ENCODE measurements at places on chromosomes 6 and 20. TPM values are rescaled to one million over a fixed set of nuclear protein-coding genes. Genes with fewer than 3 reads are reported as not detected.

DNA sequence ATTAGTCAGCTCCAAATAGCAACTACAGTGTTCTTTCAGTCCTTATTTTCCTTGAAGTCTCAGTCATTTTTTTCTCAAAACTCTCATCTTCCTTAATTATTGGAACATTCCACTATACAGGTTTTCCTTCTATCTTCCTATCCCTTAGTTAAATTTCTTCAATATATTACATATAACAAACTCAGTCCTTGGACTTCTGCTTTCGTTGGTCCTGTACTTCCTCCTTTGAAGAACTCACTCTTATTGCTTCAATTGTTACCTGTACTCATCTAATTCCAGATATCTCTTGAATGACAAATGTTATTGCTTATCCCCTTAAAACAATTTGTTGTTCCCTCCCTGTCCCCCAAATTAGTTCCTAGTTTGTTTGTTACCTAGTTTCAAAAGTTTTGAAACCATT is 67.7 kb upstream of the NOTCH4 start:
- DNase-seq: no peak

TPBG gene
- total RNA-seq: 29.5 TPM

- DNase-seq: no peak
Measured at GRCh38 chr6:129704708-129705107, 5.3 kb downstream of the ARHGAP18 start.

GRCh38 chr6:33313709-33314514 is at the start of gene TAPBP:
Gene TAPBP, minus strand, starts transcription at chr6:33314078. Its CDS starts 37 bp downstream, at chr6:33314041.
- no peak for DNase-seq

- DNase-seq: no peak
Measured at GRCh38 chr6:51398793-51399192, 580.1 kb downstream of the TFAP2B start.

FAM83B gene
- 6.4 TPM for total RNA-seq

PRR18 gene
- 0.23 TPM for total RNA-seq

- no peak for DNase-seq
Measured at GRCh38 chr6:95553880-95554279, 23.5 kb upstream of the MANEA start.

DNA sequence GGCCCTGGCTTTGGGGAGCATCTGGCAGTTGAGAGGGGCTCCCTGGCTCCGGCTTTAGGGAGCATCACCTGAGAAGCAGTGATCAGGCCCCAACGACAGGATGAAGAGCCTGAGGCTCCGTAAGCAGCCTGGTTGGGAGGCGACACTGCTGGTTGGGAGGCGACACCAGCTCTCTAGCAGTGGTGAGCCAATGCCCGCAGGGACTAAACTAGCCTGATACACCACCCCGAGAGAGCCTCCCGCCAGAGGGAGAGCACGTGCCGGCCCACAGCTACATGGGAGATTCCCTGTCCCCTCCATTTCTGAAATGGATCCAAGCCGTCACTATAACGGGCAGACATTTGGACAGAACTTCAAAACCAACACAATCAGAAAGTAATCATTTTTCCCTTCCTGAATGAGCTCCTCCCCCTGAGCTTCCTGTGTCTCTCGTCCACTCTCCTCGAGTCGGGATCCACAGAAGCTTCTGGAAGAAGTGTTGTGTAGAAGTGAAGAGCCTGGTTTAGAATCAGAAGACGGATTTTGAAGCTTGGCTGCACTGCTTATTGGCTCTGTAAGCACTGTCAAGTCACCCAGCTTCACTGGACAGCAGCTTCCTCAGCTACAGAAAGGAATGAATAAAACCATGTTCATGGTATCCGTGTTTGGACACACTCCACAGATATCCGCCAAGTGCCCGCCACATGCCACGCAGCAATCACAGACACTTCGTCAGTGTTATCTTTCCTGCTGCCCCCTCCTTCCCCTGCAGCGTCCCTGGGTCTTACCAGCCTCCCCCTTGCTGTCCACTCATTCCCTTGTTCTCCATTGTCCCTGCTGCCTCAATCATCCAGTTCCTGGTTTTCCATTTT is 199.6 kb downstream of the TTLL2 start:
- DNase-seq: no peak

GRCh38 chr20:57122536-57123489 is 143.6 kb downstream of the BMP7 start:
- no peak for DNase-seq

FAM83D gene
- total RNA-seq: 62.6 TPM

DNA sequence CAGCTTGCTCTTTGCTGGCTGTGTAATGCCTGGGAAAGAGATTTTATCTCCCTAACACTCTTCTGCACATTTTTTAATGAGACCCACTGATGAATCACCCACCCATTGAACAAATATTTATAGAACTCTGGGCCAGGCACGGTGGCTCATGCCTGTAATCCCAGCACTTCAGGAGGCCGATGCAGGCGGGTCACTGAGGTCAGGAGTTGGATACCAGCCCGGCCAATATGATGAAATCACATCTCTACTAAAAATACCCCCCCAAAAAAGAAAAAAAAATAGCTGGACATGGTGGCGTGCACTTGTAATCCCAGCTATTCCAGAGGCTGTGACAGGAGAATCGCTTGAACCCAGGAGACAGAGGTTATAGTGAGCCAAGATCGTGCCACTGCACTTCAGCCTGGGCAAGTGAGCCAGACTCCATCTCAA is 82.1 kb upstream of the SIRPA start:
- DNase-seq: no peak

DNA sequence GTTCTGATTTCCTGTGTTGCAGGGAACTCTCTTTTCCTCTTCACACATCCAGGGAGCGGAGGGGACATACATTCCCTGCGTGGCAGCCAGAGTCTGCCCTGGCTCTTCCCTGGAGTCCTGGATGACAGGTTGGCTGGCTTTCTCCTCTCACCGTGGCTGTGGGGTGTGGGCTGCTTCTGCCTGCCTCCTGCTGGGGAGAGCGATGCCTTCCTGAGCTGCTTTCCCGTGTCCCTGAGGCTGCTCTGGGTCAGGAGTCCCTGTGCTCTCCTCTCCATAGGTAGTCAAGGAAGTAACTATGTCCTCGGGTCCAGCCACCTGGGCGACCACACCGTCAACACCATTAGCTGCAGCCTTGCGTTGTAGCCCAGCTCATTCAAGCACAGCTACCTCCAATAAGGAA is 451.7 kb downstream of the QKI start:
- no peak for DNase-seq

GRCh38 chr6:113403966-113404595 is 453.1 kb upstream of the MARCKS start:
- DNase-seq: no peak

- no peak for DNase-seq
Measured at GRCh38 chr6:2476376-2476775, 231.0 kb upstream of the GMDS start.

TLDC2 gene
- 0.34 TPM for total RNA-seq

DNA sequence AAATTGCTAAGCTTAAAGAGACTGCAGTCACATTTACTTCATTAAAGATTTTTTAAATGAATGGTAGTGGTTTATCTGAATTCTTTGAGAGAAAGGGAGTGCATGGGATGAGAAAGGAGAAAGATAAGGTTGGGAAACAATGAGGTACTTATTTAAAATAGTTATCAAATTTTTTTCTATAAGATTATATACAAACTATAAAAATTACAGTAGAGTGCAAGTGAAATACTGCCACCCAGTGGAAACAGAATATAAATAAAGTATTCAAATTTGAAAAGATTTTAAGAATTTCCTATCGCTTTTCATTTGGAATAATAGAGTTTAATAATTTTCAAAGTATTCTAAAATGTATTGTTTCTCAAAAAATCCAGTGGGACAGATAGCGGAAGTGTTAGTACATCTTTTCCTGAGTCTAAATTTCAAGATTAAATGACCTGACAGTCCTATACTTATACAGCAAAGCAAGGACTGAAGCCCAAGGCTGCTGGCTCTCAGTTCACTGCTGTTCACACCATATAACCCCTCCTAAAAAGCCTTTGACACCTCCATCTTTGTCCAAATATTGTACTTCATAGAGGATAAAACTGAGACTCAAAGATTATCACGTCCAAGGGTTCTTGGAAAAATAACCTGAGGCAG is 31.1 kb downstream of the EPM2A start:
- DNase-seq: no peak

ATG5 gene
- 39.8 TPM for total RNA-seq

- no peak for DNase-seq
Measured at GRCh38 chr20:33310327-33310899, 27.4 kb downstream of the BPIFB1 start.

HLA-G gene
- total RNA-seq: 4.4 TPM

- DNase-seq: peak; percentile 59
Measured at GRCh38 chr20:25148181-25148981, 47.1 kb upstream of the ENTPD6 start.

DNA sequence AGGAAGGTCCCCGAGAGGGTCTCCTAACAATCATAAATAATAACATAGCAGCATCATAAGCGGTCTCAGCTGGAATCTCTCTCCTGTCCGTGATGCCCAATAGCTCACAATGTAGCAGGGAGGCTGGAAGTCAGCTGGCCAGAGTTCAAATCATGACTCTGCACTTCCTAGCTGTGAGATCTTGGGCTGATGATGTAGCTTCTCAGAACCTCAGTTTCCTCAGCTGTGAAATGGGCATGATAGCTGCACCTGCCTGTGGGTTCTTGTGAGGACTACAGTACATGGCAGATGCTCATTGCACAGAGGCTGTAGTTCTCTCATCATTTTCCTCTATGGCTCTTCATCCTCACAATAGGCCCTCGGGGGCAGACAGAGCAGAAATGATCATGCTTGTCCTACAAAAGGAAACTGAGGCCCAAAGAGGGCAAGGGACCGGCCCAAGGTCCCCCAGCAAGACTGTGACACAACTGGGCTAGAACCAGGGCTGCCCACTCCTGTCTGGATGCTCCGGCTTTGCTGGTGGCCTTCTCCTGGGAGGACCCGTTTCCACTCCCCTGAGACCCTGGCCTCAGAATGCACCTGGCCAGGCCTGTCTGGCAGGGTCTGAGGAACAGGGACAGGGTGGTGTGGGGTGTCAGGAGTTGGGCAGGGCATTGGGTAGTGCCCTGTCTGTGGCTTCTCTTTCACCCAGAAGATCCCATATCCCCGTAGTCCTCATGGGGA is 17.7 kb downstream of the SLC12A5 start:
- DNase-seq: no peak

DNA sequence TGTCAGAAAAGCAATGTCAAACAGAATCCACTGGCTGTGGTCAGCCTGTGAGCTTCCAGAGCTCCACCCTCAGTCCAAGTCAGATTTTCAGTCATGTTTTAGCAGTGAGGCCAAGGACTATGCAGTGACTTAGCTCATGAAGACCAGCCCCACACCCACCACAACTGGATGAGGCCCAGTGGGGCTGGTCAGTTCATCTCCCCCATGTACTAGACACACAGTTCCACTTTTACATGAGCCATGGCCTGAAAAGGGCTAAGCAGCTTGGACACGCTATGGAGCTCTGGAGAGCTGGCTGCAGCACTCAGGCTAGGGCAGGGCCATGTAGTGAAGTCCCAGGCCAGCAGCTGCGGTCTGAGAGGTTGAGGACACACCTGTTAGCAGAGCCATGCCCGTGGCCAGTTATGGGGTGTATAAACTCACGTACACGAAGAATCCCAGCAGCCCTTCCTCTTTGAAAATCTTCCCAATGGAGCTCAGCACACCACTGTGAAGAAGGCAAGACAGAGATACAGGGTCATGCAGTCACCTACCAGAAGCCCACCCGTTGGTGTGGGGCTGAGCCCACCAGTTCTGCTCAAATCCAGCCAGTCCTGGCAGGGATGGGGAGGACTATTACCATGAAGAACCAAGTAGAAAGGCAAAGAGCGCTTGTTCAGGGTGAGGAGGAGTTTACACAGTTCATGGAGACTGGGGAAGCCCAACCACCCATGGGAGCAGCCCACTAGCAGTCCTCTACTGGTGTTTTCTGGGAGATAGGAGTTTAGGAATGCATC is 10.6 kb downstream of the MTCH1 start:
- DNase-seq: no peak

DNA sequence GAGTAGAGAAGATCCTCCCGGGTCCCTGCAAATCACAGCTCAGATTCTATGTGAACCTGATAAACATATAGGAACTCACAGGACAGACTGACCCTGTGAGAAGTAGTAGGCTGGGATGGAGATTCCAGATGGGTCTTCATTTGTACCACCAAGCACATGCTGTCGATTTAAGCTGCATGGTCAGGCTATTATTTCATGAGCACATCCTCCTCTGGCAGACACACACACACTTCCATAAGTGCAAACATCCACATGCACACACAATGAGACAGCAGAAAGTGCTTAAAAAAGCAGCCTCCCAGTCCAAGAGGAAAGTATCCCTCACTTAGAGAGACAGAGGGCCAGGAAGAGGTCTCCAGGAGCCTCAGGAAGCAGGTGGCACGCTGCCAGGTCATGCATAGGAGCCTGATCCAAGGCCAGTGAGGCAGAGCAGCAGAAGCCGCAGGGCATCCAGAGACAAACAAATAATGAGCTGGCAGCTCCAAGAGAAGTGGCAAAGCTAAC is 131.8 kb downstream of the UNC5CL start:
- no peak for DNase-seq

- DNase-seq: no peak
Measured at GRCh38 chr6:21039926-21040325, 505.7 kb downstream of the CDKAL1 start.

GRCh38 chr20:17395729-17396128 is 135.4 kb downstream of the BFSP1 start:
- DNase-seq: no peak

NRSN1 gene
- total RNA-seq: 0.78 TPM

LBP gene
- 0.48 TPM for total RNA-seq

- peak; percentile 67 for DNase-seq
Measured at GRCh38 chr20:35768731-35769664, 2.8 kb upstream of the PHF20 start.

GSTA1 gene
- not detected for total RNA-seq

DNA sequence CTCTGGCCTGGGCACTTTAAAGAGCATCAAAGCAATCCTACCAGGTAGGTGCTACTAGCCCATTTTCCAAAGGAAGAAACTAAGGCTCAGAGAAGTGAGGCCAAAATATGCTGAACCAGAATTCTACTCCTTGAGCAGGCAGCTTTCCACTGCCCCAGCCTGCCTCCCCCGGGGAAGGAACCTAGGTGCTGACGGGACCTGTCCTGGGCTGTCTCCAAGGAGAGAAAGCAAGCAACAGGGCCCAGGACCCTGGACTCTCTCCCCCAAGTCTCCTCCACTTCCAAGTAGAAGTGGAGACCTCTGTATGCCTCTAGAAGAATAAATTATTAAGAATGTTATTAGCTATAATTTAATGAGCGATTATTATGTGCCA is 159.5 kb downstream of the MRPL14 start:
- DNase-seq: peak; percentile 14

SLC17A2 gene
- total RNA-seq: not detected

AIG1 gene
- total RNA-seq: 58.4 TPM

- no peak for DNase-seq
Measured at GRCh38 chr6:163925839-163926238, 511.3 kb downstream of the QKI start.

RIMS1 gene
- total RNA-seq: 2.3 TPM

PNLDC1 gene
- 0.44 TPM for total RNA-seq

DNA sequence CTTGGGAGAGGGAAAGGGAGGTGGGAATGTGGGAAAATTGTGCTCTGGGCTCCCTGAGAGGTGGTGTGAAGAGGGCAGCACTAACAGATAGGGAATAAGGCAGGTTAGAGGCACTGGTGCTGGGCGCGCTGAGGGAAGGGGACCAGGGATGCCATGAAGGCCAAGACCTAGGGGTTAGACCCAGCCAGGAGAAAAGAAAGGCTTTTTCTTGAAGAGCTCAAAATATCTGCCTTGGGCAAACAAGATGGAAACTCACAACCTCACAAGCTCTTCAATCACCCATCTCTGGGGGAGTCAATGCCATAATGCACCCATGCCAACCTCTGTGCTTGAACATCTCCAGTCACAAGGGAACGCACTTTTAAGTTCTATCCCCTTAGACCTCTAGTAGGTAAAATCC is 363.6 kb upstream of the CHD6 start:
- no peak for DNase-seq

GRCh38 chr6:151067684-151068596 is 171.8 kb upstream of the AKAP12 start:
- DNase-seq: peak; percentile 33

All from H1 (cell line).